ENCODE measurements at places on chromosomes 6 and 20. TPM values are rescaled to one million over a fixed set of nuclear protein-coding genes. Genes with fewer than 3 reads are reported as not detected.

GRCh38 chr20:62809530-62810428 lies 5.1 kb downstream of the OGFR start:
- DNase-seq: no peak

GRCh38 chr6:124823240-124824111 lies 138.8 kb upstream of the RNF217 start:
- DNase-seq: no peak

DNA sequence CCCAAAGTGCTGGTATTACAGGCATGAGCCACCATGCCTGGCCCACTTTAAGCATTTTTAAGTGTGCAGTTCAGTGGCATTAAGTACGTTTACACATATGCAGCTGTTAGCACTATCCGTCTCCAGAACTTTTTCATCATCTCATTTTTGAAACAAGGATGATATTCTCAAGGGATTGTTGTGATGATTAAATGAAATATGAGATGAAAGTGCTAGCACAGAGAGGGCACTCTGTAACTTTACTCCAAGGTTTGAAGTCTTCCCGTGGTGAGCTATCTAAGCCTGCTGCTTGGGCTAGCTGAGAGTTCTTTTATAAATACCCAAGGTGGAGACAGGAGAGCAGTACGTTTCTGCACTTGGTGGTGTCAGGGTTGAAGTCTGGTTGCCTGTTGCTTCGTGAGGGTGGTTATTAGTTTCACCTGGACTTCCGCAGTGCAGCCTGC lies 6.6 kb downstream of the TM9SF4 start:
- peak; percentile 70 for DNase-seq

DNA sequence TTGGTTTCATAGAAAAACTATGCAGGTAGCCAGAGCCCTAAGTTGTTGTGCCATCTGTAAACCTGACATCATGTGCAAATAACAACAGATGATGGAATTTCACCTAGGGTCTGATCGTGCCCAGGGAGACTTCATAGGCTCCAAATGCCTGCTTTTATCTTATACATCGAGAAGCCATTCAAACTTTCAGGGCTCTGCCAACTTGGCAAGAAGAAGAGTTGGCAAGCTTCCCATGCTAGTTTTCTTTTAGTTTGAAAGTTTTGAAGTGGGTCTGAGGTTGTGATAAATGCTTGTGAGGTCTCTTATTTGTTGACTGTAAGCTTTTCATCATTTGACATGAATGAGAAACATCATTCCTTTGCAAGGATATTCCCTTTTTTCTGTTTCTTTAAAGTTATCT lies 175.4 kb upstream of the FLRT3 start:
- no peak for DNase-seq

DNA sequence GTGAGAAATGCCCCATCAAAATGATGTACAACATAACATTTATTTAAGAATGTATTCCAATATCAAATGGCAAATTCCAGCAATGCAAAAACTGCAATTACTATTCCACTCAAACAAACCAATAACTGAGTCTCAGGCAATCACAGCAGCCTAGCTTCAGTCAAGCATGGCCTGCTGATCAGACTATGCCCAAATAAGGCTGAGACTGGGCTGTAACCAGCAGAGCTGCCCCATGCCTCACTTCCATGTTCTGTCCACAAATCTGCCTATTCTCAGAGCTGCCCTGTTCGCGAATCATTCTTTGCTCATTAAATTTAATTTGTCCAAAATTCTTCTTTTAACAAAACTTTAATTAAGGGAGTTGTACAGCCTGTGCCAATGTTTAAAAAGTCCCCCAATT lies 155.4 kb downstream of the FNDC1 start:
- DNase-seq: no peak

DNA sequence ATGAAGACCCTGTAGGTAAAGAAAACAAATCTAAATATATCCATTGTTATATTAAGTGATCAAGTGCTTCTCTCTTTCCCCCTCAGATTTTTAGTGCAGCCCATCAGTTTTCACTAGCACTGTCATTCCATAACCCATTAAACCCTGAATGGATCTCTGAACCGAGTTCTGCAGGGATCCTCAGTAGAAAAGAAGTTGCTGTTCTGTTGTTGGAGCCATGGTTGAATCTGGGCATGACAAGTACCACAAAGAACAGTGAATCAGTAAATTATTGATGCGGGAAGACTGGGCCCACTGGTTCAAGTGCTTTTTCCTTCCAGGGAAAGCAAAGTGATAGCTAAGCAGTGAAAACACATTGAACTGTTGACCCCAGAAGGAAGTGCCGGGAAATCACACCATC lies 60.4 kb downstream of the LAMP5 start:
- no peak for DNase-seq

DNA sequence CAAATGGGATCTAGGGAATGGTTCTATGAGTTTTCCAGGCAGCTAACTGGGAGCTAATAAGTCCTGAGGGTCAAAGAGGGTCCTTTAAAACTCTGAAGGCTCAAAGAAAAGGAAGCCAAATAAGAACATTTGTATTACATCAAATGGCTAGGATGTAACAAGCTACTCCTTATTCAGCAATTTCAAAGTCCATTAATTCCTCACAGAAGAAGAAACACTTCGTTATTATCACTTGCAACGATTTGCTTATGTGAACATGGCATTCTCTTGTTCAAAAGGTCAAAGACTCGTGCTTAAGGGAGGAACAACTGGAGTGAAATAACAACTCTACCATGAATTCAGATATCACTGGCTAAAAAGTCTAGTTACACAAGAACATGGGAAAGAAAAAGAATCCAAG lies 70.8 kb upstream of the FBXO30 start:
- DNase-seq: no peak

- DNase-seq: no peak
Observed at GRCh38 chr20:36519944-36520343, 21.4 kb upstream of the MYL9 start.

- DNase-seq: peak; percentile 91
Observed at GRCh38 chr6:31881136-31881859, 2.5 kb upstream of the SLC44A4 start.

GRCh38 chr20:17431621-17432364 lies 99.4 kb downstream of the BFSP1 start:
- DNase-seq: peak; percentile 61

DNA sequence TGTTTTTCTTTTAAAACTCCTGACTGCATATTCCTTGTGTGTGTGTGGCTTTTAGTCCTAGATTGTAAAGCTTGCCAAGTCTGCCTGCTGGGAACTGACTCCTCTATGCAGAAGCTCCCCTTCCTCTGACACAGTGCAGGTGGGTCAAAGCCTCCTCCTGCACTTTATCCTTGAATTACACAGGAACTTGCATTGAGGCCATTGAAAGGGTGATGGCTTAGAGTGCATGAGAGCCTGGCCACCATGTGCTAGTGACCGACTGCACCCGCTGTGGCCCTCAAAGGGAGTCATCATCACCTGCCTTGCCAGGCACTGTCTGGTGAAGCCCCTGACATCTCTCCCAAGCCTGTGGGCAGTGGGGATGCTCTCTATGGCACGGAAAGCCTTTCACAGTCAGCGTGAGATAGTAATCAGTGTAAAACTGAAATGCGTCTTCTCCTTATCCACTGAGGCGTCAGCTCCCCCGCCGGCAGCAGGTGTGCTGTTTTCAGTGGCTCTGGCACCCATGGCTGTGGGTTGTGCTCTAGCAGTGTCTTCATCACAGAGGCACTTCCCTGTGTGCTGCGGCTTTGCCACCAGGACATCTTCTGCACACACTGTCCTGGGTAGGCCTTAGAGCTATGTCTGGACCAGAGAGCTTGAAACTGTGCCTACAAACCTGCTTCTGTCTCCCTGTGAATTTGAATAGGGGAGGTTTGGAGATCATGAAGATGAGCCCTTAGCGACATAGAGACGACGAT lies 87.9 kb downstream of the THBS2 start:
- peak; percentile 60 for DNase-seq

GRCh38 chr6:20706939-20707485 lies 172.8 kb downstream of the CDKAL1 start:
- peak; percentile 58 for DNase-seq

DNA sequence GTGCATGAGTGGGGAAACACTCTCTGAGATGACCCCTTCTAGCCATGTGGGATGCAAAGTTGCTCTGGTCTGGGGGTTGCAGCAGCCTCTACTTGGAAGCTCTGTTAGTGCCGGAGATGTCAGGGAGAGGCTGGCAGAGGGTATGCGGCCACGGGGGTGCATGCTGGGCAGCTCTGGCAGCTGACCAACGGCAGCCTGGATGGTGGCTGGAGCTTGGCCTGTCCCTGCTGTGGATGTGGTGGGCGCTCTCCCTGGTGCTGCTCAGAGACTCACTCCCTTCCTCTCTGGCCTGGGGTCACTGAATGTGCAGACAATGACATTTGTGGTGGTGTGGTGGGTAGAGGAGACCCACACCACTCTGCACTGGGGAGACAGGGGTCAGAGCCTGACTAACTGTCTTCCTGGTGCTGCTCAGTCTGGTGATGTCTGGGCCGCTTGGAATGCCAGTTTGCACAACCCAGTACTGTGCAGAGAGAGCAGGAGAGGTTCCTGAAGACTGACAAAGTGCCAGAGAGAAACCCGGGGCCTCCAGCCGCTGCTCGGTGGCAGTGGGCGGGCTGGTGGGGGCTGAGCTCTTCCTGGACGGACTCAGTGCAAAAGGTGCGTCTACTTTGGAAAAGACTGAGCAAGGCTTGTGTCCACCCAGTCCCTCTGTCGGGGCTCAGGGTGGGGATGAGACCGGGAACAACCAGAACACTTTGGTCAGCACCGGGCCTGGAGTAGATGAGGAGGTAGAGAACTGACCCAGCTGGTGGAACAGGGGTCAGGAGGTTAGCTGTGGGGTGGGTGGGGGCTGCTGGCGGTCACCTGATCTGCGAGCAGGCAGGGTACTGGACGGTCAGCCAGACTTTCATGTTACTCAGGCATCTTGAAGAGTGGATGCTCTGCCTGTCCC lies 2.7 kb downstream of the MYT1 start:
- peak; percentile 39 for DNase-seq

DNA sequence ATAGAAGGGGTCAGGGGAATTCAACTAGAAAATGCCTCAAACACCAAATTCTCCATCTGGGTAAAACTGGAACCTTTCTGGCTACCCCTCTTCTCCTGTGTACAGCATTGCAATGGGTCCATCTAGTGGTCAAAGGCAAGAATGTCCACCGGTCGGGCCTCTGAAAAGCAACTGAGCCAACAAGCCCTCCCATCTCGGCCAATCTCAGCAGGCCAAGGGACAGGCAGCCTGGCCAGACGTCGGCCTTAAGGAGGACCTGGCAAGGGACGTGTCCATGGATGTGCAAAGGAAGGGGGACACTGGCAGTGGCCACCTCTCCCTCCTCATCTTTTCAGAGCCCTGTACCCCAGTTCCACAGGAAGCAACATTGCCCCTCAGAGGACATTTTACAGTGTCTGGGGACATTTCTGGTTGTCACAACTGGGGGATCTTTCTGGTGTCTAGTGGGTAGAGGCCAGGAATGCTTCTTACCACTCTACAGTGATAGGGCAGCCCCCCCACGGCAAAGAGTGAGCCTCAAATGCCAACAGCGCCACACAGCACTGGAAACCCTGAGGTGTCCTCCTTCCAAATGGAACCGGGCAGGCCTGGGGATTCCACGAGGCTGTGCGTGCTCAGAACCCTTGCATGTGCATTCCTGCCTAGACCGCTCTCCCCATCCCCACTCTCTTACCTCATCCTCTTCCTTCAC lies 99.8 kb upstream of the FOXA2 start:
- peak; percentile 80 for DNase-seq

DNA sequence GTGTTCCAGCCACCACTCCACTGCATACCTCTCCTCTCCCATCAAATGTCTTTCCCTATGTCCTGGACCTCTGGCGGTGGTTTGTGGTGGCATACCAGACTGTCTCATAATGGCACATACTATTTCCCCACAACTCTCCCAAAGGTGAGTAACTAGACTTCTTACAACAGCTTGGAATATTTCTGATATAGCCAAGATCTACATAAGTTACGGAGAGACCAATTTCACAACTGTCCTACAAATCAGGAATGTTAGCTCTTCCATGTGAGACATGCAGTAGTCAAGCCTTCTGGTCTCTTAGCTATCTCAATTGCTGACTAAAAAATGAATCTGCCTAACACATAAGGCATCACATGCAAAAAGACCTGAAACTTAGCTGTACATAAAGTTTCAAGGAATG lies 588.9 kb downstream of the RNF144B start:
- DNase-seq: no peak

DNA sequence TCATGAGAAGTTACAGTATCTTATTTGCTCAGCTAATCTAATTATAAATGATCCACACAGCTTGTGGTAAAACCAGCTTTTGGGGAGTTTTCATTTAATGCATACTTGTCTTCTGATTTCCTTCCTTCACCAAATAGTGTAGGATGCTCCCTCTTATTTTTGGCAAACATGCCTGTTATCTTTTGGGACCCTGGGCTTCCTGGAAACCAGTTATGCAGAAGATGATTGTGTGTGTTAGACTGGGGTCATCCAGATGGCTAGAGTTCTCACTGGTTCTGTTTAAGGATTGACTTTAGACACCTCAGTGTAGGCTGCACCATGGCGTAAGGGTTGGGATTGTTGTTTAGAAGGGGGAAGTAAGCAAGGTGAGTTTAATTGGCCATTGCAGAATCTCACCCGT lies 61.3 kb downstream of the PTPN1 start:
- DNase-seq: no peak

DNA sequence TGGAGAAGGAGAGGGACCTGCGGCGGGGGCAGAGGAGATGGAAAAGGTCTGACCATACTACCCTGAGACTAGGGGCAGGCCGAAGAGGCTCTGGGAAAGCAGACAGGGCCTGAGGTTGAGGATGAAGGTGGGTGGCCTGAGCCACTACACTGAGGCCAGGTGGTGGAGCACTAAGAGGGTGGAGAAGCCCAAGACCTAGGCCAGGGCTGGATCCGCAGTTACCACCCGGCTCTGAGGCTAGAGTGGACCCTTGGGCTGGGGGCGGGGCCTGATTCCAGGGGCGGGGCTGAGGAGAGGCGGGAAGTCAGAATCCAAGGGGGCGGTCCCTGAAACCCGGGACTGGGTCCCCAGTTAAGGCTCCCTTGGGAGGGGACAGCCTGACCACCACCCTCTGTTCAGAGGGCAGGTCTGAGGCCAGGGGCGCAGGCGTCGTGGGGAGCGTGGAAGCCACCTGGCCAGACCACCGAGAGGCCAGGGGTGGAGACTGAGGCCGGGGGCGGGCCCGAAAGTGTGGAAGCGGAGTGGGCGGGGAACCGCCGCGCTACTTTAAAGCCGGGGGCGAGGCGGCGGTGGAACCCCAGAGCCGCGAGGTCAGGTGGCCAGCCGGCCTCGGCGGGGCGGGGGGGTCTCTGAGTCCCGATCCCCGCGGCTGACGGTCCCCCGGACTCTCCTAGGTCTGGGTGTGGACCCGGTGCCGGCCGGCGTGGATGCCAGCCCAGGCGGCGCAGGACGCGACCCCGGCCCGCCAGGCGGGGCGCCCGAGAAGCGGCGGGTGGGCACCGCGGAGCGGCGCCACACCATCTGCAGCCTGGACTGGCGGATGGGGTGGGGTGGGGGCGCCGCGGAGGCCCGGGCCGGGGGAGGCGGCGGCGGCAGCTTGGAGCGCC lies 8.3 kb downstream of the CCM2L start:
- DNase-seq: no peak

GRCh38 chr20:33866398-33867100 lies 55.4 kb downstream of the CHMP4B start:
- DNase-seq: no peak

GRCh38 chr6:95248499-95248898 lies 328.8 kb upstream of the MANEA start:
- DNase-seq: no peak

Gene LGSN
- total RNA-seq: not detected

Gene PHACTR3
- total RNA-seq: not detected

Gene ZNF334
- total RNA-seq: not detected

Gene BPIFB4
- not detected for total RNA-seq

Gene PLG
- total RNA-seq: not detected

Gene HCRTR2
- total RNA-seq: not detected

Gene ID4
- total RNA-seq: not detected

Gene SLPI
- total RNA-seq: not detected

Gene BPI
- total RNA-seq: not detected

Gene CASS4
- 48.0 TPM for total RNA-seq

Gene PPP1R16B
- not detected for total RNA-seq
